Foreskin fibroblast (primary cell): ENCODE measurements at places on chromosomes 2 and 18.

DNA sequence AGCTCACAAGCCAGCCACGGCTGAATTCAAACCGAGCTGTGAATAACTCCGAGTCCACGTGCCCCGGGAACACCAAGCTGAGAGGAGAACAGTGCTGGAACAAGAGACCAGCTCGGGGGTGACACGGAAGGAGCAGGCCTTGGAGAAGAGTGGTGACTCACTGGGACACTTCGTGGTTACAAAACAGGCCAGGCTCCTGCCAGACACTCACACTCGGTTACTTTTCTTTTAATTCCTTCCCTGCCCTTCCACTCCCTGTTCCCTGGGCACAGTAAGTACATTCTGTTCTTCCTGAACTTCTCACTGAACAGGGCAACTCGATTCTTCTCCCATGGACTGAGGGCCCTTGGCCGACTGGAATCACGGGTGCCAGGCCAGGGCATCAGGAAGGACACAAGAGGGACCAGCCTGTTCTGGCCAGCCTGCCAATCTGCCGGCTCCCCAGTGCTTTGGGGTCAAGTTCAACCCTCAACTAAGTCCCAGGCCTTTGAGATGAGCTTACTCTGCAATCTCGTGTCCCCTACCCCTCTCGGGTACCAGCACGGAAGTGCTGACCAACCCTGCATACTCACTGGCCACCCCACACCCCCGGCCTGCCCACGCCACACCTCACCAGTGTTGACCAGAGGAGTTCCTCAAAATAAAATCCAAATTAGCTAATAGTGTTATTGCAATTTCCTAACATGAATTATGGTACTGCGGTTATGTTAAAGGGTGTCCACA is 87.5 kb downstream of the TFCP2L1 start:
- DNase-seq = peak; percentile 85

GRCh38 chr2:142714600-142714999 is 162.9 kb upstream of the KYNU start:
- no peak for DNase-seq

DNA sequence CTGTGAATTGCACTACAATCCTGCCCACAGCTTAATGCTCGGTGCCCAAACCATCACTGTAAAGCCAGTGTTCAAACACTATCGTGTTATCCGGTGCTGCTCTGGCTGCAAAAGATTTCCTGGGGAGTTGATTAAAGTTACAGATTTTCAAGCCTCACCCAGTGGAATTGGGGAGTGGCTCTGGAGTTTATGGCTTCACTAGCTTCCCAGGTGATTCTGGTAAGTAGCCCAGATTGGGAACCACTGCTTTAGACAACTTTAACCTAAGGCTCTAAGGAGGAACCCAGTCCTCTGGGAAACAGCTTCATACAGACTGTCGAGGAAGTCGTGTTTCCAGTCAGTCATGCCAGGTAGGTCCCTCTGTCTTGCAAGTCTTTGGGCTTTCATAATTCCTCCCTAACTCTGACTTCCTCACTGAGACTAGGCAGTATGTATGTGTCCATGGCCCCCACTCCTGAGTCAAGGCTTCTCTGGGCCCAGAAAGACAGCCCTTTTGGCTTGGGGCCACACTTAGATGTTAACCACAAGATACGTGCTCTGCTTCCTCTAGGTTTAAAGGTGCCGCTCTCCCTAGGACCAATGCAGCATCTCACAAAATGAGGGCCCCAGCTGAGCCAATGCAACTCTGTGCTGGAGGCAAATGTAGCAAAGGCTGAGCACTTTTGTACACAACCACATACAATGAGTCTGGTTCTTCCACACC is 299.7 kb downstream of the PRKCE start:
- no peak for DNase-seq

- DNase-seq = no peak
These were observed 839 bp upstream of the GPR148 start for GRCh38 chr2:130728007-130728454.

DNA sequence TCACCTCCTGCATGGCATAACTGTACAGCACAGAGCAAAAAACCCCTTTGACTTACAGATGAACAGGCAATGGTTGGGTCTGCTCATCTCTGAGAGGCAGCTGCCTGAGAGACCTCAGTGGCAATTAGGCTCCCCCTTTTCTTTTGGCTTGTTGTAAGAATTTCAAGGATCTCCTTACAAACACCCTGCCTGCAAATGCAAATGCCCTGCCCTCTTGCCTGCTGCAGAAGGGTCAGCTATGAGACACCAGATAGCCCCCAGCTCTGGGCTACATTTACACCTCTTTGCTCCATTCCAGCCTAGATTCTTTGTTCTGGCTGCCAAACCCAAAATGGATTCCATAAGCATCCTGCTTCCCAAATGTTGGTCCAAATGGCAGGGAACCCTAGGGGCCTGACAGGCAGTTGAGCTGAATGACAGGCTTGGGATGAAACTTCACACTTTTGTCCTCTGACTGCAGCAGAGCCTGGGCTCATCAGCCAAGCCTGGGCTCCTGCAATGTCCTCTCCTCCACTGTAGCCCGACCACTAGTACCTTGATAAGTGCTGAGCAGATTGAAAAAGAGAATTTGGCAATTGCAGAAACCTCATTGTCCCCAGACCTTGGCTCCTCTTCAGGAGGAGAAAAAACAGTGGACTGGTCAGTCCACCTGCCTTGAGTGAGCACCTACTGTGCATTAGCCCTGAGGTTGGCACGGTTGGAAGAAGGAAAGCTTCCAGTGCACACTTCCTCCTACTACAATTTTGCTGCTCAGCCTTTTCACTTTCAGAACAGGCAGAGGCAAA is 678.3 kb downstream of the BCL11A start:
- no peak for DNase-seq

DNA sequence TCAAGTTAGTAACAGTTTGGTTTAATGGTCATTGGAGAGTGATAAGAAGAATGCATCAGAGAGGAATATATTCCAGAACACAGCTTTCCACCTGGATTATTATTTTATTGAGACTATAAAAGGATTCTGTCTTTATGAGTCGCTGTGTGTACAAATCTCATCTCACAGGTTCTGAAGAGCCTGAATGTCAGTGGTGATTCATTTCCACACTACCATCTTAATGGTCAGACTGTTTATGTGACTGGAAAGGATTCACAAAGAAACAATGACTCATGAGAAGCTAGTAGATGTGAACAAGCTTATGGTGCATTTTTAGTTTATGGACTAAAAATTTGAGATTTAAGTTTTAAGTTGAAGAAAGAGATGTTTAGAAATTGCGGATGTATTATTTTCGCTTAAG is 685.4 kb upstream of the NRXN1 start:
- no peak for DNase-seq

GRCh38 chr2:133345638-133346037 is 222.6 kb downstream of the NCKAP5 start:
- DNase-seq = no peak

DNA sequence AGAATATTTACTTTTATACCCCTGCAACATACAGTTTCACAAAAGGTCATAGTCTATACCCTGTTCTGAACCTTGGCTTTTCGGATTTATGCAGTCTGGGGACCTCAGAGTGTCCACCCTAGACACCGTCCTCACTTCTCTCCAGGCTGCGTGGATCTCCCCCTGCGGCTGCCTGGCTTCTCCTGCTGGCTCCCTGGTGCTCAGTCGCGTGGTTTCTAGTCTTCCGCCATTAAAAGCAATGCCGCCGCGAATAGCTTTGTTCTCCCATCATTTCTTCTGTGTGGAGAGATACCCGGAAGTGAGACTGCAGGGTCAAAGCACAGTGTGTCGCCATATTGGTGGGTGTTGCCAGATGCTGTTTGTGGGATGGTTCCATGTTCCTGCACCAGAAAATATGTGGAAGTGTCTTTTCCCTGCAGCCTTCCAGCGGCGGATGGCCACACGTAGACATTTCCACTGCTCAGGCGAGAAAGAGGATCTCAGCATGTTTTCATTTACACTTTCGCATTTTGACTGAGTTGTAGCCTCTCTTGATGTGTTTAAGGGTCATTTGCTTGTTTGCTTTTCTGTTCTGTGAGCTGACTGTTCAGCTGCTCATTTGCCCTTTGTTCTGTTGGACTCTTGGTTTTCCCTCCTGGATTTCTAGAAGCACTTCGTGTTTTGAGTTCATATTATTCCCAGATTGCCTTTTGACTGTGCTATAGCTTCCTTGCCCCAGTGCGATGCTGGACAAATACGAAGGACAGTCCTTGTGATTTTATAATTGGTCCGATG is 22.9 kb upstream of the ASB1 start:
- no peak for DNase-seq

GRCh38 chr2:175450029-175450760 is 268.7 kb upstream of the ATP5MC3 start:
- no peak for DNase-seq

DNA sequence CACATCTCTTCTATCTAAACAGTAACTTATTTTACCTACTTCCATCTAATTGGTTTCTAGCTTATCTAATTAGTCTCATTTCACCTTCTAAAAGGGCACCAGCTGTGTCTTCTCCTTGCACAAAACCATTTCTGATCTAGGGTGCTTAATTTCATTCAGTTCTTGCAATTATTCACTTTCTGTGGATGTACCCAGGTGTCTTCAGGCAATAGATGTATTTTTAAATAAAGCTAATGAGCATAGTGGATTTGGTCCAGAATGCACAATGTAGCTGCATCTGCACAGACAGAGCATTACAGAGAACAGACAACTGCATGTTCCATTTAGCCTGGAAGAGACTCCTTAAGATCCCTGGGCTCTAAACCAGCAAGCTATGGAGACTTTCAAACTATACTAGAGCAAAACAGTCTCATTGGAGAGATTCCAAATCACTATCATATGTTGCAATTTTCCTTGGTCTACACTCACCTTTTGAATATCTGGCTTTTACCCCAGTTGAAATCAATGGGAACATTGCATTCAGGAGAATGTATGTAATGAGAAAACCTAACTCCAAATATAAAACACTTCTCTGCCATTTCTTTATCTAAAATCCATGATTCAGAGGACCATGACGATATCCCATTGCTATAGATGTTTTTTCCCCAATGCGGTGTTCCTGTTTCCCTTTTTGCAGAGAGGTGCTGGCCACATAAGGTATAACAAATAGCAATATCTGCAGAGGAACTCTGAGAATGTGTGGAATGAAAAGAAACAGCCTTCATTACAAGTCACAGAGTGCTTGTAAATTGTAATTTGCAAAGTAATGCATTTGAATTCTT is 3.5 kb upstream of the RFX8 start:
- DNase-seq = peak; percentile 68

GRCh38 chr2:98216616-98217015 is 129.6 kb upstream of the CNGA3 start:
- no peak for DNase-seq

DNA sequence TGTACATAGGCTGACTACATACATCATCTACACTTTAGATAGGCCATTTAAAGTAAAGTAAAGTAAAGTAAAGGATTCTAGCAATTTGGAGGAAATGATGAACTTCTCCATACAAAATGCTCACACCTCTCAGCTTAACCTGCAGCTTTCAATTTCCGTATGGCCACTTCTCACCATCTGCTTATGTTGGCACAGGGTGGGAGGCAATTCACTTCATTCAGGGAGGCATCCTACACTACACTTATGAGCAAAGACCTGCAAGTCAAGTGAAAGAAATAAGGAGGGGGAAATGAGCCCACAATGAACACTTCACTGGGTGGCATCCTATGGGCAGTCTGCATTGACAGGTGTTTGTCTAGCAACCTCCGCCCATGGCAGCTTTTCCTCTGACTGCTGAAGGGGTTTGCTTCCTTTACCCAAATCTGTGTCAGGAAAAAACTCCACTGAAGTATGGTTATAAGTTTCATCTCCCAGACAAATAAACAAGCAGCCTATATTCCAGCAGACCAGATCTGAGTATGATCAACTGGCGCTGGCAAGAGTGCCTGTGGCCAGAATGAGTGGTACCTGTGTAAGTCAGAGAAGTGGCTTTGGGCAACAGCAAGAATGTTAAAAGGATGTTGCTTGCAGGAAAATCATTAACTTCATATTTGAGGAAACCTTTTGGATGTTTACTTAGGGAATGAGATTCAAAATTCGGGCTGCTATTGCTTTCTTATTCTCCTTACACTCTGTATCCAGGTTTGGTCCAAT is 449.1 kb downstream of the TGIF1 start:
- no peak for DNase-seq

DNA sequence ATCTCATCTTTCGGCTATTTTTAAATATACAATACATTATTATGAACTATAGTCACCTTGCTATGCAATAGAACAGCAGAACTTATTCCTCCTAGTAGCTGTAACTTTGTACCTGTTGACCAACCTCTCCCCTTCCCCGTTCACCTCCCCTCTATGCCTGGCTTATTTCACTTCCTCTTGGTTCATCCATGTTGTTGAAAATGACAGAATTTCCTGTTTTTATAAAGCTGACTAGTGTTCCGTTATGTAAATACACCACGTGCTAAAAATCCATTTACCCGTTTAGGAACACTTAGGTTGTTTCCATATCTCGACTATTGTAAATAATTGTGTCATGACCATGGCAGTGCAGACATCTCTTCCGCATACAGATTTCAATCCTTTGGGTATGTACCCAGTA is 10.3 kb downstream of the ALPI start:
- no peak for DNase-seq

DNA sequence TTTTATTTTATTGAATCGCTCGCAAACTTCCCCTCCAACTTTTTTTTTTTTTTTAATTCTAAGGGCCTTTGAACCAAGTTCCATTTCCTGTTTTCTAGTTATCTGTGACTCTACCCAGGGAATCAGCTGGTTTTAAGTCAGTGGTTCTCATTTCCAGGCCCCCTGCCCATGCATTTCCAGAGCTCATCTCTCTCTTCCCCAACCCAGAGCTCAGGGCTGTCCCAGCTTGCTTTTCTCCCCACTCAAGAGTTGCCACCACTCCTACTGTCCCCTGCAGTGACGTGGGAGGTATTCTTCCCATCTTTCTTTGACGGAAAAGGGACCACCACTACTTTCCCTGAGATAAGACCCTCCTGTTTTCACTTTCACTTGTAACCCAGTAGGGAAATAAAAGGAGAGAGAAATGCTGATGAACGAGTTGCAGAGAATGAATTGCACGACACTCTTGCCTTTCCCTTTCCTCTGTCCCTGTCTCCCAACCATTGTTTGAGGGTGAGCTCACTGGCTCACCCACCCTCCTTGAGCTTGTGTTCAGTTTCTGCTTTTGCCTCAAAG is 42.1 kb downstream of the TET3 start:
- DNase-seq = no peak

DNA sequence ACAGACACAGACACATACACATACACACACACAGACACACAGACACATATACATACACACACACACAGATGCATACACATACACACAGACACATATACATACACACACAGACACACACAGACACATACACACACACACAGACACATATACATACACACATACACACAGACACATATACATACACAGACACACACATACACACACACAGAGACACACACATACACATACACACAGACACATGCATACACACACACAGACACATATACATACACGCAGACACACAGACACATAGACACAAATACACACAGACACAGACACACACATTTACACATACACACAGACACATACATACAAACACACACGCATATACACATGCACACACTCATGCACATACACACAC is 81.5 kb upstream of the ARL4C start:
- DNase-seq = no peak

- DNase-seq = peak; percentile 49
These were observed 175.7 kb downstream of the ETAA1 start for GRCh38 chr2:67572721-67573435.
